ENCODE measurements at places on chromosomes 5 and 9. TPM values are rescaled to one million over a fixed set of nuclear protein-coding genes. Genes with fewer than 3 reads are reported as not detected.

GRCh38 chr9:84136119-84136868 is 155.7 kb downstream of the RMI1 start:
- DNase-seq = no peak

DNA sequence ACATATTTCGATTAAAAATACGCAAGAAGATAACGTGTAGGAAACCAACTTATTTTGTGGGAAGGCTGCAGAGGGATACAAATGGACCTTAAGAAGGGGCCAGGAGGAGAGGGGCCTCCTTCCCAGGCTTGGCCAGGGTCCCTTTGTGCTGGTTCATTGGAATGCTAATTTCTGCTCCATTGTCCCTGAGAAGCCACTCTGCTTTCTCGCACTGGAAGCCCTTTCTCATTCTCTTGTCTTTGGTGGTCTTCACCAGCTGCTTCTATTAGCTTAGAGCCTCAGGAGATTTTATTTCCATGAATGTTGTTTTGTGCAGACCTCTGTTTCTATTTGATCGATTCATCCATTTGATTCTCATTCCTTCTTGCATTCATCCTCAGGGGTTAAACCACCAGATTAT is 325.4 kb downstream of the TMEM38B start:
- no peak for DNase-seq

The C9orf78 gene
- polyA plus RNA-seq = 68.6 TPM

GRCh38 chr5:116827078-116827477 is 252.5 kb upstream of the SEMA6A start:
- no peak for DNase-seq

- no peak for DNase-seq
These were observed 199.0 kb upstream of the MVB12B start for GRCh38 chr9:126127591-126127990.

DNA sequence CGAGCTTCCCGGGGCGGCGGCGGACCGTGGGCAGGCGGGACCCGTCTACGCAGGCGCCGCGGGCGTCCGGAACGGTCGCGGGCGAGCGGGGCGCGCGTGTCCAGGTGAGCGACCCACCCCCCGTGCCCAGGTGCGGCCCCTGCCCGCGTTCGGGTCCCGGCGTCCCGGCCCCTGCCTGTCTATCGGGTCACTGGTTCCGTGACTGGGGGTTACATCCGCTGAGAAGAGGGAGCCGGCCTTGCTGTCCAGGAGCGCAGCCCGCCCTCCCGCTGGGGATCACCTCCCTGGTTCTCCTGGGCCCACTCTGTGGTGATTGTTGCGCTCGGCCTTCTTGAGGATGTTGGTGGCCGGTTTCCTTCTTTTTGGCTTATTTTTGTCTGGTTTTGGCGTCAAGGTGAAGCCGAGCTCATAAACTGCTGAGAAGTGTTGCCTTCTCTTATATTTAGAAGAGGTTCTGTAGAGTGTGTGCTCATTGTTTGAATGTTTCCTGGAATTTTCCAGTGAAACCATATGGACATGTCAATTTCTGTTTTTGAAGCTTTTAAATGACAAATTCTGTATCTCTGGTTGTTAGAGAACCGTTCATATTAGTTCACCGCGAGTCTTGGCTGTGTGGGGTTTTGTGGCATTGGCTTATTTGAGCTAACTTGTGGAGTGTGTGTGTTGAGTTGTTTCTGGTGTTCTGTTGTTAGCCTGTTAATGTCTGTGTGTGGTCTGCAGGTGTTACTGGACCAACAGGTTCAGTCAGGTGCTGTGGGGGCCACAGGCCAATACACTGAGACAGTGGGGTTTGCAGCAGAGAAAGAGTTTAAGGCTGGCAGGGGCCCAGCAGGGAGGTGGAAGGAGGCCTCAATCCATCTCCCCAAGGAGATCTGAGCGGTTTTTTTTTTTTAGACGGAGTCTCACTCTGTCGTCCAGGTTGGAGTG is 621 bp downstream of the CEP72 start:
- no peak for DNase-seq

The DMGDH gene
- polyA plus RNA-seq = 1.6 TPM

DNA sequence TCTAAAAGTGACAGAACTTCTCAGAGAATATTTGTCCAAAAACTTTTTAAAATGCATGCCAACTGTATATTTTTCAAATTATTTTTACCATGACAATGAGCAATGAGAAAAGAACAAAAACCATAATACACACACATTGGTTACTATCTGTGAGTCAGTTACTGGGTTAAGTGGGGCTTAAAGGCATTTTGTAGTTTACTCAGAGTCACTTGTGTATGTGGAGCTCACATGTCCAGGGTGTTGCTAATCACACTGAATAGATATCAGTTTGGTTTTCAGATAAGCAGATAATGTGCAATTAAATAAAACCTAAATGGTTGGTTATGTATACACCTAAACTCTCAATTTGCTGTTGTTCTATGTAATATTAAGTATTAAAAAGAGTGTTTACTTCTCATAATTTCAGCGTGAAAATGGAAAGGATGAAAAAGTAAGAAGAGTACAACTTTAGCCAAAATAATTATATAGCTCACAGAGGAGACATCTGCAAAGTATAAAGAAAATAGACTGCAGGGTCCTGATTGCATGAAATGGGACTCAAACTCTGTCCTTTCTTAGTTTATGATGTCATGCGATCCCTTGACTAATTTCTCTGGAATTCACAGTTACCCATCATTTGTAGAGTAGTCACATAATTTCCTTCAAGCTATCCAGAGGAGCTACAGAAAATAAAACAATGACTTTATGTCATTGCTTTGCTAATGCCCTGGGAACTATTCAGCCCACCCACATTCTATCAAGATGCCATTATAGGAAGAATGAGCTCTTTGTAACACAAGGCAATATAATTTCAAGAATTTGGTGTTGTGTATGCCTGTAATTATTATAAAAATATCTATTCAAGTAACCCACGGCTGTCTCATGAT is 388.0 kb upstream of the ZNF608 start:
- DNase-seq = no peak

The FAM193B gene
- 109 TPM for polyA plus RNA-seq

DNA sequence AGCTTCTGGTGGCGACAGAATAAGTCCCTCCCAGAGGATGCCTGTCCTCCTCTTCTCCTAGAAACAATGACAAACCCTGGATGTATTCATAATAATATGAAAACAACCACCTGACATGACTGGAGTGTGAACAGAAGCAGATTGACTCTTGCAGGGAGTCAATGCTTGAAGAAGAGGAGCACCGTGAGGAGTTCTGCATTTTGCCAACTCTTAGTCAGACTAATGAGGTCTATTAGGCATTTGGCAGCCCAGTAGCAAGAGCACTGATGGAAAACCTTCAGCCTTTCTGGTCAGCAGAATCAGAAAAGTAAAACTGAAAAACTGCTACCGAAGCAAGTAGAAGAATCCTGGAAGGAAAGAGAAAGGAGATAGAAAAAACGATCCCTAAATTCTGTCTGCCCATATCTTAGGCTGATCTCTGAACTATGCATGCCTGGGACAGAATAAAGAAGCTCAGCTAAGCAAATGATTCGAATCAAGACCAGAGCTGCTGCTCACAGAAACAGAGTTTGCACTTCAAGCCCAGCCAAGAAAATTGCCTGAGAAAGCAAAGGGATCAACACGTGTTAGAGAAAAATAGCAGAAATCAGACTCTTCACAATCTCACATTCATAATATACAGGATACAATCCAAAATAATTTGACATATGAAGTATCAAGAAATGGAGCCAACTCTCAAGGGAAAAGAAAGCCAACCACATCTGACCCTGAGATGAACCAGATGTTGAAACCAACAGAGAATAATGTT is 69.5 kb upstream of the OSMR start:
- no peak for DNase-seq

DNA sequence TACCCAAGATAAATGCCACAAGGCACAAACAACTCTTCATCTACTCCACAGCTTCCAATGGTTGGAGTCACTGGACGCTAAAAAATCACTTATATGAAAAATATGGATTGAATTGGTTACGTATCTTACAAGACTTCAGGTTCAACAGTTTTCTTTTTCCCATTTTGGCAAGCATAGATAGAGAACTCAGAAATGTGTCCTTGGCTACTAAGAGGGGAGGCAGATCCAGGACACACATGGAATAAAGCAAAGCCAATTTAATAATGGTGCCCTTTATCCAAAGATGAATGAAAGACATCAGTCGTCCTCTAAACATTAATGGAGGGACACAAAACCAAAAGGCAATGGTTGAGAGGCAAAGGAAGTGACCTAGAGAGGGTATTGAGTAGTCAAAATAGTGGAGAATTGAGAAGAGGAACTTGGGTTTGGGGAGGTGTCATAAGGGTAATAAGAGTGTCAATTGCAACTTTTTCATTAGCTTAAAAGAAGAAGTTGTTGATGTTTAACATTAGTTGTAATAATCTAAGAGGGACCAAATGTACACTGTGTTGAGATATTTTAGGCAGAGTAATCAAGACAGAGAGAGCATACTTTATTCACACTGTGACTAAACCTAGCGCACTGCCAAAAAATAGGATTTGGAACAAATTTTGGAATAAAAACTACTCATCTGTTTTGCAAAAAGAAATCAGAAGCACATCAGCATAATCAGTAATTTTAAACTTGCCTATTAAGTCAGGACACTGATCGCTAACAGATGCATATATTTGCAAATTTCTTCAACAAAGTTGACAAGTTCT is 308.2 kb downstream of the ARL15 start:
- no peak for DNase-seq

Measured in left lung (tissue), 14 donors.